Fibroblast of gingiva (primary cell): ENCODE measurements at places on chromosomes 7 and 10.

DNA sequence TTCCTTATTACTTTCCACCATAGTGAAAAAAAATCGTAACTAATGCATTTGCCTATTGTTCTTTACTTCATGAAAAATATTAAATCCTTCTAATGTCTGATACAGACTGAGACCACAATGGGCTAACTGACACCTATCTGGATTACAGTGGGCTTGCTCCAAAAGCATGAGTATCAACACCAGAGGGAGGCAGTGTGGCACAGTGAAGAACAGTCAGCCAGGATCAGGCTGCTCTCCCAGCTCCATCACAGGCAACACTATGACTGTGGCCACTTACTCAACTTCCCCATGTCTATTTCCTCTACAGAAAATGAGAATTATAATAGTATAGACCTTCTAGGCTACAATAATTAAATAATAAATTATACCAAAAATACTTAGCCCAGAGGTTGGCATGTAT is 97.2 kb downstream of the SLC25A13 start:
- DNase-seq = no peak

DNA sequence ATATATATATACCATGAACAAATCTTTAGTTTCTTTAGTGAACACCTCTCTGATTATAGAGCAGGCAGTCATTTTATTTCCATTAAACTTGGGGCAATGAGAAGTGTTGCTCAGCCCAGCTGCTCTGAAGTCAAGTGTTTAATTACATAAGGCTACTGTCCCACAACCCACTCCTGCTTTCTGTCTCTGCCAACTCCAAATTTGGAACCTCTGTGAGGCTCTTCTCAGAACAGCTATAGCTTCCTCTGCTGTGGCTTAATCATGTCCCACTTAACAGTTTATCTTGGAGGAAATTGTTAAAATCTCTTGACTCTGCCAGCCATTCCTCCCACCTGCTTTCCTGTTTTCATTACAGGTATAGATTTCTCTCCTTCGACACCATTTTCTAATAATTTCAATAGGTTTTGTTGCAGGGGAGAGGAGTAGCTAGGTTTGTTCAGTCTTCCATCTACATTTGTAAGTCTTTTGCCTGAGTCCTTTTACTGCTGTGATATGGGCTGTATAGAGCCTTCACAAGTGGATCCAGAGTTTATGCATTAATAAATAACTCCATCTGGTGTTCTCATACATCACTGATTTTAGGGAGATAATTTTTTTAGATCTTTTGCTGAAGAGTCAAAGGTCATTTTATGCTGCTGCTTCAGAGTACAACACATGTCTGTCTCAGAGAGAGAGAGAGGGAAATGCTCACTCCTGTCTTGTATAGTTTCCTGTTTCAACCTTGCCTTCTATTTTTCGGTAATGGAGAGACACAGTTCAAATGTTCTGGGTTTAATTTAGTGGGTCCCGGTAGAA is 170.4 kb downstream of the WNT2 start:
- DNase-seq = no peak

DNA sequence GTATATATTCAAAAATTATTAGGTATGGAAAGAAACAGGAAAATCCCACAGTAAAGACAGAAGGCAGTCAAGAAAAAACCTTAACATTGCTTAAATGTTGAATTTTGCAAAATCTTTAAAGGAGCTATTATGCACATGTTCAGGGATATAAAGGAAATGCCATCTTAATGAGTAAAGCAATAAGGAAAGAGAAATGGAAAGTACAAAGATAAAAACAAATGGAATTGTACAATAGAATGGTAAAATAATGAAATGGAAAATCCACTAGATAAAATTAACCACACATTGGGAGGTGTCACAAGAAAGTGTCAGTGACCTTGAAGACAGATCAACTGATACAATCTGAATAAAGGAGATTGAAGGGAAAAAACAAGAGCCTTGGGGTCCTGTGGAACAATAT is 82.0 kb downstream of the KIF20B start:
- no peak for DNase-seq

GRCh38 chr10:43257347-43258210 is 9.3 kb downstream of the RASGEF1A start:
- no peak for DNase-seq

DNA sequence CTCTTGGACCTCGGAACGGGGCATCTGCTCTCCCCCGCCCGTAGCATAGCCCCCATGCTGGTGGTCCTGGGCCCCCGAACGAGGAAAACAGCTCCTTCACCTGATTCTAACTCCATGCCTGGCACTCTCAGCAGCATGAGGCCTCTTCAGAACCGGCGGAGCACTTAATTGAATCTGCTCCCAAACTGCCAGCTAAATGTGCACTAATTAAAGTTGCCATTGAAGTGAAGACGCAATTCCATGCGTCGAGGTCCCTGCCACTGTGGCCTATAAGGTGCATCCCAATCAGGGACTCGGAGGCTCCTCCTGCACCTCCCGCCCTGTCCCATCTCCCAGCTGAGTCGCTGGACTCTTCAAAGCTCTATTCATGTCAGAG is 41.3 kb upstream of the ADGRA1 start:
- no peak for DNase-seq

DNA sequence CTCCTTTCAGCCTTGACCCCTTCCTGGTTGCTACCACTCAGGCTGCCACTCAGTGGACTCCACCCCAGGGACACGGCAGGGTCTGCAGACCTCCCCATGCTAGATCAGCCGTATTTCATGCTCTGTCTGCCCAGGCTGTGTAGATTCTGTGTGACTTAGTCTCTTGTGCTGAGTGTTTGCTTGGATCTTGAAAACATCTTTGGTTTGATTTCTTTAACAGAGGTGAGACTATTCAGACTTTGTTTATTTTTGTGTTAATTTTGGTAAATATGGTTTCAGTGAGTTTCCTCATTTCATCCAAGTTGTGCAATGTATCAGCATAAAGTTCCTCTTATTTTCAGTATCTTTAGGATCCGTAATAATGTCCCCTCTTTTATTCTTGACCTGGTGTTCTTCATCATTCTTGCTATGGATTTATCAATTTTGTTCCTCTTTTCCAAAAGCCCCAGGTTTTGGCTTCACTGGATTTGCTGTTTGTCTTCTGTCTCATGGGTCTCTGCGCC is 21.2 kb upstream of the PWWP2B start:
- DNase-seq = no peak

DNA sequence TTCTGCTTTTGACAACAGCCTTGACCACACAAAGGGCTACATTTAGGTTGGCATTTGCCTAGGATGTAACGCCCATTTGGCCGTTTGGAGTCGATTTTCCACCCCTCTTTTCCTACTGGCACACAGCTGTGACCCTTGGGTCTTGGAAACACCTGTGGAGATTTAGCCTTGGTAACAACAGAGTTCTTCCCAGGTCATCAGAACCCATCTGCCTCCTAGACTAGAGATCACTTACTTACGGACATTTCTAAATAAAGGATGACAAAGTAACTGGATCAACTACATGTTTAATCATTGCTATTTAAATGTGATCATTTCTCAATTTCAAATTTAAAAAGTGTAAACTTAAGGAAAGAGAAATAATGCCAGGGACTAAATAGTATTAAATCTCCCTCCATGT is 42.0 kb upstream of the SVIL start:
- no peak for DNase-seq

GRCh38 chr7:9846902-9847301 is 1126.8 kb upstream of the PHF14 start:
- no peak for DNase-seq

DNA sequence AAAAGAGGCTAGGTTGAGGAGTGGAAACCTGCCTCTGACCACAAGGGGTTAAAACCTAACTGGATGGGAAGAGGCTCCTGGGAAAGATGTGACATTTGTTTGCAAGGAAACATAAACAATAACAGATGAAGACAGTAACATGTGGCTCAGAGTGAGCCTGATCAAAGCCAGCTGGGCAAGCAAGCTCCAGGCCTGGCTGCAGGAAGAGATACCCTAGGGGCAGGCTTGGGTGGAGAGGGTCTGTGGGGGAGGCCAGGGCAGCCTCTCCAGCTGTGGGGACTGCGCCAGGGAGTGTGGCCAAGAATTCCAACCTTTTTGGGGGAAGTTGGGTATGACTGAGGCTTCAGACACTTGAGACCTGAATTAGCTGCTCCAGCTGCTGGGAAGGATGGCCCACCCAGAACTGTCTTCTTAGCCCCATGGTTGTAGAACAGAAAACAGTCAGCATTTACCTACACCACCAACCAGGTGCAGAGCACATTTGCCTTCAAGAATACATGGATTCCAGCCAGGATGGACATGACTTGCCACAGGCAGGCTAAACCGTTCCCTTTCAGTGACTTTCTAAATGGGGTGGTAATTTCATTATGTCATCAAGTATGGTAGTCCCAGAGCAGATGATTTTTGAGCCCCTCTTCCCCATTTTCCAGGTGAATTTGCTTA is 10.4 kb upstream of the FAM170B start:
- peak; percentile 76 for DNase-seq

- DNase-seq = no peak
Observed at GRCh38 chr7:15358112-15358511, 203.7 kb downstream of the AGMO start.

DNA sequence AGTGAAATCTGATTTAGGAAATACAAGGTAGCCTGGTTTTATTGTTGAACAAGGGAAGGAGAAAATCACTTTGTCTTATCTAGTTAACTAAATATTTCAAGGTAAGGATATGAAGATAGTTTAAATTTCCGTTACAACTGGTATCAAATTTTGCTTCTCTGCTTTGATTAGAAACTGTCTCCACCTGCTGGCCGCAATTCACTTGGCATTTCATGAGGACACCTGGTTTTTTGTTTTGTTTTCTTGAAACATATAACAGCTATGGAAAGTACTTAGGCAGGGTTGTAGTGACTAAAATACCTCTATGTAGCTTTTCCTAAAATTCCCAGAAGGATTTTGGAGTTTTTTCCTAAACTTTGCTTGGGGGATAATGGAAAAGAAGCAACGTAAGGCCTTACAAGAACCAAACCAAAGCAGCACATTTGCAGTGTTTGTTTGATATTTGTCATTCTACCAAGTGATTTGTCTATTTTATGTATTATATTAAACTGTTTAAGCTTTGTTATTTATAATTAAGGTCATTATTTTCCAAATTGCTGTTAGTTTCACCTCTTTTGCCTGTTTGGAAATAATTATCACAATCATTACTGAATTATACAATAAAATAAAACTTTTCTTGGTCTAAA is 73.6 kb downstream of the AHCYL2 start:
- no peak for DNase-seq

GRCh38 chr7:94311515-94311914 is 83.2 kb upstream of the COL1A2 start:
- no peak for DNase-seq

DNA sequence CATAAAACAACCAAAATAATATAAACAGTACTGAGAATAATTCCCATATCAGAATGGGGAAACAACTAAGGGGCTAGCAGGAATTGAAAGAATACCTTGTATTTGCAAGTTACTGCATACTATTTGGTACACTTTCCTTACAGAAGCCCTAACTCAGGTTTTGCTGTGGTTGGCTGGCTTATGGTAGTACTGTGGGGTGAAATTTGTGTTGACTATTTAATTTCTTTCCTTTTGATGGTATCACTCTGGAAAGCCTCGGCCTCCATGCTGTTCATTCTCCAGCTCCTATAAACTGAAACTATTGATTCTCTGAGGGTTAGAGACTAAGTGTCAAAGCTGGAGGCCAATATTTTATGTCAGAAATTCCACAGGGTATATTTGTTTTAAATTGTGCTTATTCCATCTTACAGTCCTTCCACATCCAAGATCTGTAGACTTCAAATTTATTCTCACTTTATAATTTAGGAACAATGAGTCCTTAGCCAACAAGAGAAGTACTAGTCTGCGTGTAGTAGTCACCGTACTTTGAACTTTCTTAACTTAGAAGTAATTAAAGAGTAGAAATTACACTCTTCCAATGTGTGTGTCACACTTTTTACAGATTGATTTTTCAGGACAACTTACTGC is 13.4 kb downstream of the SKIDA1 start:
- no peak for DNase-seq
